ENCODE measurements at places on chromosomes 5 and 9.

DNA sequence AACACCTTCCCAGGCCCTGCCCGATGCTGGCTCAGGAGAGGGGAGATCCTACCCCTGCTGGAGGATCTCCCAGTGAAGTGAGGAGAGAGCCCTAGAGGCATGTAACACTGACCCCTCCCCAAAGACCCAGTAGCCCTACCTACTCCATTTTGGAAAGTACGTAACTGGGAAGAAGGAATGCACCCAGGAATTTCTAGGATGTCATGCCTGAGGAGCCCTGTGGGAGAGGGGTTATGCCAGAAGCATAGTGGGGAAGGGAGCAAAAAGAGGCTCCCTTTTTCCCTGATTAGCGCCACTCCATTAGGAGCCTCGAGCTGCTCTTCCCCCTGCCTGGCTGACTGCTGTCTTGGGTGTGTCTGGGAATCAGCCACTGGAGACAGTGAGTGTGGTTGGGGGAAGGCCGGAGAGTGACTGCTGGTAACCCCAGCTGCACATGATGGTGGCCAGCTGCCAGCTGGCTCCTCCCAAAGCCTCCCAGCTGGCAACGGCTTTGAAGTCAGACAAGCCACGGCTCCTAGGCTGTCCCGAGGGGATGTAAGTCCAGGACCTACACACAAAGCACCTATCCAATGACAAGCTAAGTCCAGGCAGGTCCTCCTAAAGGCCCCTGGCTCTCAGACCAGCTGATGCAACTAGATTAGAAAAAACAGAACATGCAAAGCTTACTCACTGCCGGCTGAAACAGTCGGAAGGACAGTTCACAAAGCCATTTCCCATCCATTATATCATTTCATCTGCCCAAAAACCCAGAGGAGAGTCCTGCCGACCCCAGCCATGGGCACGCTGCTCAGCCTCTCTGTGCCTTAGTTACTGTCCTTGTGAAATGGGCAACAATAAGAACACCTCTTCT lies 136.5 kb upstream of the ABCA1 start:
- no peak for DNase-seq

DNA sequence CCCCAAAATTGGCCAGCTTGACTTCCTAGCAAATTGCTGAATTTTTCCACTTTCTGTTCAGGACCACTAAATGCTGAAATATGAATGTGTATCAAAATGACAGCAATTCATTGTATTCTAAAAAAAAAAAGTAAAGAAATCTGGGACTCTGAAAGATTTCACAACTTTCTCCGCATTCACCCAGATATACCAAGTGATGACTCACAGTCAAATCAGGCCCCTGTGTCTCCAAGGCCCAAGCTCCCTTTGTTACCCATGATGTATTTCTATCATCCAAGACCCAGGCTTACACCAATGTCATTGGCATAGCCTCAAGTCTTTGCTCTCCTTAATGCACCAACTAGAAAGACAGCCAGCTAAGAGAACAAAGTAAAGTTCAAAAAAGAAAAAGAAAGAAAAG lies 493.9 kb downstream of the NTRK2 start:
- DNase-seq = no peak

GRCh38 chr5:80246995-80247729 lies 8.7 kb downstream of the SERINC5 start:
- no peak for DNase-seq

- DNase-seq = no peak
Observed at GRCh38 chr5:73835726-73836125, 209.7 kb downstream of the ARHGEF28 start.

GRCh38 chr5:74974451-74975091 lies 77.8 kb downstream of the GCNT4 start:
- no peak for DNase-seq
